ENCODE measurements at places on chromosomes 16 and 17.
A peak's percentile ranks its signal among the peaks of the same experiment; 100 is the strongest.

DNA sequence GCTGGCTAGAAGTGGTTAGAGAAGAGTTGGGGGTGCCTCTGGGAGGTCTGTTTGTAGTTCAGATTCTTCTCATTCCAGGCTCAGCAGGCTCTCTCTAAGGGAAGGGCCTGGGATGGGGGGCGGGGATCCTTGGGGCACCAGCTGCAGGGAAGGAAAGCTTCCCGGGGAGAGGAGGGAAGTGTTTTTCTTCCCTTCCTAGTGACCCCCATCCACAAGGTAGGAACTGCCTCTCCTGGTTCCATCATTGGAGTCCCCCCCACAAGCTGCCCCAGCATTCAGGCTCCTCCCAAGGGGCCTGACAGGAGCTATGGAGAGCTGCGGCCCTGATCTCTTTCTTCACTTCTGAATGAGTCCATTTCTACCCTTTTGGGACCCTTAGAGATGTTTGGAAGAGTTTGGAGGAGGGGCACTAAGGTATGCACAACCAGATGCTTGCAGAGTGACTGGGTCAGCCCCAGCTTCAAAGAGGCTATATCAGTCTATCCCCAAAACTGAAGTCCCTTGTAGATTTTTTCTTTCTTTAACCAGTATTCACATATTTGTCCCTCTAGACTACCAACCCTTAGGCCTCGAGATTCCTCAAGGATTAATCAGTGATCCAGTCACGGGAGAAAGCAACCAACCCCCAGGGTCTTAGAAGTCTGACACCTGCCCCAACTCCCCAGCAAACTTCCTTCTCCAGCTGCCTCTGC is 13.9 kb upstream of the FZD2 start:
- peak; percentile 77 for DNase-seq

DNA sequence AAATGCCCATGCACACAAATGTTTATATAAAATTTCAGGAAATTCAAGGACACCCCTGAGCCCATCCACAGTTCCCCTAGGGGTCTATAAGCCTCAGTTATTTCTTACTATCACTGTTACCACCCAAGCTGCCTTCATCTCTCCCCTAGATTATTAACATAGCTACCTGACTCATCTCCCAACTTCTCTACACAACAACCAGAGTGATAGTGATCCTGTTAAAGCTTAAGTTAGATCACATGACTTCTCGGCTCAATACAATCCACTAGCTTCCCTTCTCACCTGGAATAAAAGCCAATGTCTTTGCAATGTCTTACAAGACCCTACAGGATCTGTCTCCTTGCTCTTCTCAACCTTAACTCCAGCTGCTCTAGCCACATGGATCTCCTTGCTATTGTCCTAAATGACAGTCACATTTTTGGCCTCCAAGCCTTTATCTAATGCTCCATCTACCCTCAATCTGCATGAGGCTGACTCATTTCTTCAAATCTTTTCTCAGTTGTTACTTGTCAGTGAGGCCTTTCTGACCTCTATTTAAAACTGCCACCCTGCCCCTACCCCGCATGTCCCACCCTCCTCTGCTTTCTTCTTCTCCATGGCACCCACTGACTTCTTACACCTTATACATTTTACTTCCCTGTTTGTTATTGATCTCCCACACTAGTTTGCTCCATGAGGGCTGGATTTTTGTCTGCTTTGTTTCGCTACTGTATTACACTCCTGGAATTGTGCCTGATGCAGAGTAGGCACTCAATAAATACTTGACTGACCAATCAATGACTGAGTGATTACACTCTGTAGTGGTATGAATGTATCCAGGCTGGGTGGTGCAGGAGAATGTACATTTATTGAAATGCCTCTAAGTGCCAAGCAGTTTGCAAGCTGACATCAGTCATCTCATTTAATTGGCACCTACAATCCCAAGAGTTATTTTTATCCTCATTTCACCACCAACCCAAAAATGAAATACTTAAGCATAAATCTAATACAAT is 5.2 kb upstream of the LIG3 start:
- no peak for DNase-seq

GRCh38 chr16:71424626-71425025 is 17.2 kb downstream of the TLE7 start:
- no peak for DNase-seq

DNA sequence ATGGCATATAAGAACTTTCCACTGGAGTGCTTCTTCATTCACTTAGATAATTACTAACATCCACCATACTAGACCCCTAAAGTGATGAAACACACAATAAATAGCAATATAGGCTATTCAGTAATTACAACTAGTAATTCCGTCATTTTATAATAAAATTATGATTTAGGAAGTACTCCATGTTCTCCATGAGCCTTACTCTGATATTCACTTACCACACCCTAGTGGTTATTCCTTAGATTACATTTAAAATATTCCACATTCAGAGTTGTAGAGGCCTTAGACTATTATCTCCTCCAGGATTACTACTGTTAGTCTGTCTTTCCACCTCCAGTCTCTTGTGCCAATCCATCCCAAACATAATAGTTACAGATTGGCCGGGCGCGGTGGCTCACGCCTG is 62.4 kb downstream of the STH start:
- no peak for DNase-seq

GRCh38 chr17:82636626-82637598 is 11.3 kb downstream of the WDR45B start:
- DNase-seq, result no peak

GRCh38 chr17:42681976-42682721 is at the start of gene CNTNAP1:
Gene CNTNAP1 (plus strand): TSS chr17:42682531. CDS start chr17:42682830, 299 bp downstream.
- DNase-seq, result no peak

DNA sequence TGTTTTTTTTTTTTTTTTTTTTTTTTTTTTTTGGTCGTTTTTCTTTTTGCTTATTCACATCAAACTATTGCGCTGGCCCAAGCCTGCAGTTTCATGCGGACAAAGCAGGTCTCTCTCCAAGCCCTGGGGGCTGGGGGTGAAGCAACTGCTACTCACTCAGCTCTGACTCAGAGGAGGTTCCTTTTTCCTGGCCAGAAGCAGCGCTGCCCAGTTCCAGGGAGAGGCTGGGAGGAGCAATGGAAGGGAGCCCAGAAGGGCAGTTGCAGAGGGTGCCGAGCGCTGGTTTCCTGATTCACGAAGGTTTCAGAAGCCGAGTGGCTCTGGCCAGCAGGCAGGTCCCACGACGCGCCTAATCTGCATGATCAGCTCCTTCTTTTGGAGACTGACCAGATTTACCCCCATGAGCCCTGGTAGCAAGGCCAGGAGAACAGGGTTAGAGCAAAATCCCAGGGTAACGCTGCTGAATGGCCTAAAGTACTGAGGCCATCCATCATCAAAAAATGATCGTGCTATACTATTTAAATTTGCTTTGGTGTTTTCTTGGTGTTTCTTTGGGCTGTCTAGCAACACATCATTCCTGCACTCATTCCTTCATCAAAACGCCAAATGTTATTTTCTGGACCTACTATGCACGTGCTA is 144.7 kb upstream of the SOX9 start:
- DNase-seq, result peak; percentile 97

- DNase-seq, result no peak
Observed at GRCh38 chr17:42182927-42183734, 2.1 kb downstream of the HCRT start.

DNA sequence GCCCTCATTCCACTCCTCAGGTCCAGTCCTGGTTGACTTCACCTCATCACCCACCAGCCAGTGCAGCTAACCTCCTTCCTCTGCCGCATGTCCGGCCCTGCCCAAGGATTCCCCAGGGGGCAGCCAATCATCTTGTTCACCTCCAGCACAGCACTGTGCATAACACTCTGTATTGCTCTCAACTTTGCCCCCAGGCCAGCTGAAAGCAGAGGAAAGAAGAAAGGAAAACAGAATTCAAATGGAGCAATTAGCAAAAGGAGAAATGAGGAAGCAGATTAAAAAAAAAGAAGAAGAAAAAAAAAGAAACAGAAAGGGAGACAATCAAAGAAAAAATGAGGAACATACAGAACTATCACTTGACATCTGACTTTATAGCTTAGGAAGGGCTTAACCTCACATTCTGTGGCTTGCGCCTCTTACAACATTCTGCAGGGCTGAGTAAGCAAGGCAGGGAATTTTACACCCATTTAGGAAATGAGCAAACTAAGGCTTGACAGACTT is 26.1 kb downstream of the GAS7 start:
- DNase-seq, result no peak

DNA sequence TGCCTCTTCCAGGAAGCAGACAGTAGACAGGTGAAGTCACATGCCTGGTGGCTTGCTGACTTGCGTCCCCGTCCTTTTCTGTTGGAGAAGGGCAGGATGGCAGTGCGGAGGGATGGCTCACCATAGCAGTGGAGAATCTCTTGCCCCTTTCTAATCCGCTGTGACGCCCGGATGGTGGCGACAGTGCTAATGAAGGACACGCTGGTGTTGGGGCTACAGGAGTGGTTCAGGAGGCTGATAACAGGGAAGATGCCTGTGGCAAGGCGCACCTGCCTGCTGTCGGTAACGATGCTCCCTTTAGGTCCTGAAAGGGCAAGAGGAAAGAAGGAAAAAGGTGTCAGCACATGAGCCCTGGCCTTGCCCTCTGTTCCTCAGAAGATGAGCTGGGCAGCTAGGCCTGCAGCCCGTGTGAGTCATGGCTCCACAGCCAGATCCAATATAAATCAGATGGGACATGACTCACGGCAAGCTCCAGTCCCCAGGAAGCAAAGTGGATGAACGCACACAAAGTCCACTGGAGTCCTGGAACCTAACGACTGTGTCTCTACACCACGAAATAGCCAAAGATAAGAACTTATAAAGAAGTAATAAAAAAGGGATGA is 25.5 kb downstream of the SERPINF1 start:
- peak; percentile 89 for DNase-seq

GRCh38 chr16:67389911-67390815 is 3.1 kb downstream of the TPPP3 start:
- DNase-seq, result no peak

DNA sequence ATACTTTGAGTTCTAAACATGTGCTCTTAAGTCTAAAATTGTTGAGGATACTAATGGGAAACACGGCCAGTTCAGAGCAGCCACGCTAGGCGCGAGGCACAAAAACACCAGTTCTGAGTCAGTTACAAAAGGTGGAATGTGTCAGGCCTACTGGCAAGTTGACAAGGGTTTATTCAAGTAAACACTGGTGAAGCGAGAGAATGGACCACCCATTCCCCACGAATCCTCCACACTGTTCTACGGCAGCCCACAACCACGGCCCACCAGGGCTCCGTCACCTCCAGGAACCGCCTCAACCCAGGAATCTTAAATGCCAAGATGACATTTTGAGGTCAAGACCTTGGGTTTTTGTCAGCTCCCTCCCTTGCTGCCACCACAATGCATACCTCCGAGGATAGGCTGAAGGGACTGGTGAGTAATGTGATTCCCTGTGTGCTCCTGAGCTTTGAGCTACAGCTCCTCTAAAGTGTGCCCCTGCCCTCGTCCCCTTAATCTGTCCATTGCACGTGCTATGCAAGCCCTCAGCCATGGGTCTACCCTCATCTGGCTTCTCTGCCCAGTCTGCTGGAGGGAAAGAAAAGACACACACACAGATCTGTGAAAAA is 28.5 kb upstream of the TRAP1 start:
- no peak for DNase-seq

- DNase-seq, result no peak
Observed at GRCh38 chr17:49634485-49634860, 43.4 kb downstream of the SPOP start.

DNA sequence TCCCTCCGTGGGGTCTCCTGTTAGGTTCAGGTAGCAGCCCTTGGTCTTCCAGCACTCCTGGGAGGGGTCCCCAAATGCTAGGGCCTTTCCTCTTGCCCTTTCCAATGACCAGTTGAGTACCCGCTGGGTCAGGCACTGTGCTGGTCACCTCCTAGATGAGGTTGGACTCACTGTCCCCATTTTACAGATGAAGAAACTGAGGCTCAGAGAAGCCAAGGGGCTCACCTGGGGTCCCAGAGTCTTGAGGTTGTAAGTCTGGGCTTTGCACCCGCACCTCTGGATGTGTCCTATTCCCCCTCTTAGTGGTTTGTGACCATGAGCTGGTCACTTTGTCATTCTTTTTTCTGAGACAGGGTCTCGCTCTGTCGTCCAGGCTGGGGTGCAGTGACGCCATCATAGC is 1.4 kb upstream of the CASKIN1 start:
- DNase-seq, result no peak

DNA sequence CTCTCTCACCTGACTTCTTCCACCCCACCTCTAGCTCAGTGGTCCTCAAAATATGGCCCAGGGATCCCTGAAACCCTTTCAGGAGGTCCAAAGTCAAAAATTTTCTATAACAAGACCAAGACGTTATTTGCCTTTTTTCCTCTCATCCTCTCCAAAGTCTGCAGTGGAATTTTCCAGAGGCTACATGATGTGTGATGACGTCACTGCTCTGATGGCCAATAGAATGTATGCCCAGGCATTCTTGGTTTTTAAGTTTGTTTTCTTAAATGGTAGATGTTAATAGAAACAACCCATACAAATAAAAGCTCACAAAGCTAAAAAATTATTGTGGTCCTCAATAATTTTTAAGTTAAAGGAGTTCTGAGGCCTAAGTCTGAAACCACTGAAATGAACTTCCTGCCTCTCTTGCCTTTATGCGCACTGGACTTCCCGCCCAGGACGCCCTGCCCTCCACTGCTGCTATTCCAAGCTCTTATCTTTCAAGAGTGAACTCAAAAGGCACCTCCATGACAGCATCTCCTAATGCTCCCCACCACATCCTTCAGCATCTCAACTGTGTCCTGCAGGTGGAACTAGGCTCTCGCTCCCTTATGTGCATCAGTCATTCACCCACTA is 13.5 kb downstream of the UBE2O start:
- DNase-seq, result no peak

DNA sequence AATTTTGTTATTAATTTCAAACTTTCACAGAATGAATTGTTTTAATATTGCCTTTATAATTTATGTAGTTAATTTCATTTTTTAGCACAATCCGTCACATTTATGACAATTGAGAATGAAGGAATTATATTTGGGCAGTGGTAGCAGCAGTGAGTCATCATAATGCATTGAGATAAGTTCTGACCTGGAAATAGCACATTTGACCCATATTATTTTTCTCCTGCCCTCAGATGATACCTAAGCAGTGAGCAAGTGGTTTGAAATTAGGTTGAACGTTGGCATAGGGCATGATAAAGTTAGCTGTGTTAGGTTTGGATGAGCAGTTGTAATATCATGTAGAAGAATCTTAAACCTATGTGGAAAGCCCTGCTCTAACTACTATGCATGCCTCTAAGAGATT is 1431.3 kb upstream of the CDH8 start:
- DNase-seq, result no peak

DNA sequence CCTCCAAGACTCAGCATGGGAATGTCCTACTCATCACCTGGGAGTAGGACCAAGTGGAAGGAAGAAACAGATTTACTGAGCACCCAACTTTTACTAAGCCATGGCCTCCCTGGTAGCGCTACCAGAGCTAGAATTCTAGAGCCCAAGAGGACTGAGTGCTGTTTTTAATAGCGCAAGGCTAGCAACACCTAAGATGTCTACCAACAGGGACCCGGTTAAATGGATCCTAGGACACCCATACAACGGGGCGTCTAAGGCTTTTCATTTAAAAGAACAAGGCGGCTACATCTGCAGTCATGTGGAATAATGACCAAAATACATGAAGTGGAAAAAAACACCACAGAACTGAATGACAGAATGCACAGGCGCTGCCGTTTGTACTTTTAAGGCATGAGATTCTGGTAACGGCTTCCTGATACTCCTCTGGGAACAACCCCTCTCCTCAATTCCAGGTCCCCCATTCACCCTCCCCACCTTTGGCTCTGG is 5.1 kb downstream of the GGA2 start:
- no peak for DNase-seq

GRCh38 chr17:11848330-11848729 is 148.9 kb downstream of the ZNF18 start:
- no peak for DNase-seq

GRCh38 chr17:2237950-2238349 is 65.6 kb downstream of the SMG6 start:
- DNase-seq, result no peak
